HFFc6 (cell line): ENCODE measurements at places on chromosomes 11 and 22. TPM values are rescaled to one million over a fixed set of nuclear protein-coding genes. Genes with fewer than 3 reads are reported as not detected.

The OR5F1 gene
- not detected in 2 replicates for total RNA-seq

GRCh38 chr22:20748731-20749428 is 25.0 kb upstream of the SERPIND1 start:
- DNase-seq, result no peak
- no peak overlapping the region for H3K27ac ChIP-seq
- peaks cover 1% of the 10 kb centered on the region for H3K27me3 ChIP-seq
- peaks cover 14% of the 10 kb centered on the region for H3K4me1 ChIP-seq
- H3K36me3 ChIP-seq, result peaks cover 12% of the 10 kb centered on the region; the same call in 1 of the 2 replicates

The MTFP1 gene
- 4.0 to 5.6 TPM (median 4.5 TPM) in 3 replicates for total RNA-seq

The MMP1 gene
- total RNA-seq, result 606 and 1,034 TPM in 2 replicates

GRCh38 chr22:43208703-43209522 is 22.0 kb upstream of the TTLL12 start:
- H3K27ac ChIP-seq, result no peak overlapping the region
- no peak overlapping the region for H3K4me3 ChIP-seq
- no peak for DNase-seq
- no peaks in the 10 kb centered on the region for H3K36me3 ChIP-seq
- no peaks in the 10 kb centered on the region for H3K4me1 ChIP-seq

GRCh38 chr22:25081409-25081824 is 118.2 kb upstream of the CRYBB3 start:
- no peak overlapping the region for H3K4me3 ChIP-seq
- no peak overlapping the region for H3K27ac ChIP-seq
- H3K27me3 ChIP-seq, result peaks cover 6% of the 10 kb centered on the region
- H3K4me1 ChIP-seq, result no peaks in the 10 kb centered on the region; the same call in 1 of the 2 replicates
- no peak for DNase-seq
- H3K36me3 ChIP-seq, result no peaks in the 10 kb centered on the region

- peaks cover 12% of the 10 kb centered on the region for H3K4me1 ChIP-seq
- H3K36me3 ChIP-seq, result peaks cover 16% of the 10 kb centered on the region
- no peaks in the 10 kb centered on the region; the same call in 1 of the 2 replicates for H3K27me3 ChIP-seq
- no peak overlapping the region for H3K4me3 ChIP-seq
- DNase-seq, result peak; percentile 54
Observed at GRCh38 chr11:108135845-108136544, 14.6 kb downstream of the ACAT1 start.

GRCh38 chr11:26470992-26471391 is 101.1 kb downstream of the MUC15 start:
- H3K27ac ChIP-seq, result no peak overlapping the region
- H3K36me3 ChIP-seq, result no peaks in the 10 kb centered on the region
- no peaks in the 10 kb centered on the region; the same call in 1 of the 2 replicates for H3K27me3 ChIP-seq
- no peaks in the 10 kb centered on the region for H3K4me1 ChIP-seq
- H3K4me3 ChIP-seq, result no peak overlapping the region

The SLC5A12 gene
- total RNA-seq, result not detected in 3 replicates

DNA sequence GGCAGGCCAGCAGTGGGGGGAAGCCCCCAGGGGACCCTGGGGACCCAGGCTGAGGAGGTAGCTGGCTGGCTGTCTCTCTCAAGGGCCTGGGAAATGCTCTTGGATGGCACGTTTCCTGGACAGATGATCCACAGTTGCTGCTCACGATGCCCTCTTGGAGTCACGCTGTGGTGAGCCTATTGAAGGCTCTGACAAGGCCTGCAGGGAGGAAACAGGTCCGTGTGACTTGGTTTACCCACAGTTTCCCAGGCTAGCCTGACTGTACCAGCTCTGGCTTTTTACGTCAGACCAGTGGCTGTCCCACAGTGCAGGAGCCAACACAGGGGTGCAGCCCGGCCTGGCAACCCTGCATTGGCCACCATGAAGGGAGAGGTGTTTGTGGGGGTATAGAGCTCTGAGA is 29.2 kb upstream of the PPARA start:
- peaks cover 48% of the 10 kb centered on the region for H3K27me3 ChIP-seq
- H3K4me1 ChIP-seq, result peaks cover 19% of the 10 kb centered on the region
- DNase-seq, result no peak
- no peaks in the 10 kb centered on the region for H3K36me3 ChIP-seq

DNA sequence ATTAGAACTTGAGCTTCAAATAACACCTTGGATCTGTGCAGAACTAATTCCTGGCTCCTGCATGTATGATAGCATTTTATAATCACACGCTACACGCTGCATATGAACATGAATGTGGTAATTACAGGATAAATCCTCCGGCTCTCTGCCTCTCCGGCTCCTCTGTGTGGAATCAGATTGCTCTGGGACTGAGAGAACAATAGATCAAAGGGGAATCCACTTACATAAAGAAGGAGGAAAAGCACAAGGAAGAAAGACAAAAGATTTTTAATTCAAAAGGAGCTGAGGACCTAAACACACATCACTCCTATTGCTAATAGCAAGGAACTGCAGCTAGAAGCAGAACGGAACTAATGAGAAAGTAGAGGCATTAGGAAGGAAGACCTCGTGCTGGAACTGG is 240.9 kb downstream of the NTM start:
- peaks cover 23% of the 10 kb centered on the region for H3K4me1 ChIP-seq
- DNase-seq, result no peak

DNA sequence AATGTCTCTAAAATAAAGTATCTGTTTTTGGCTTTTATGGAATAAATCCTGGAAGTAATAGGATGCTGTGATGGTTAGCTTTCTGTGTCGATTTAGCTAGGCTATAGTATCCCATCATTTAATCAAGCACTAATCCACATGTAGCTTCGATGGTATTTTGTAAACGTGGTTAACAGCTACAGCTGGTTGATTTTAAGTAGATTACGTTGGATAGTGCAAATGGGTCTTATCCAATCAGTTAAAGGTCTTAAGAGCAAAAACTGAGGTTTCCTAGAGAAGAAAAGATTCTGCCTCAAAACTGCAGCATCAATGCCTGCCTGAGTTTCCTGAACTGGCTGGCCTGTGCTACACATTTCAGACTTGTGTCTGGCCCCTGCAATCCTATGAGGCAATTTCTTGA is 314.2 kb upstream of the SORL1-AS1 start:
- H3K4me3 ChIP-seq, result no peak overlapping the region
- peaks cover 7% of the 10 kb centered on the region for H3K27me3 ChIP-seq
- DNase-seq, result no peak
- no peaks in the 10 kb centered on the region for H3K36me3 ChIP-seq
- H3K4me1 ChIP-seq, result peaks cover 13% of the 10 kb centered on the region
